MG63 (cell line): ENCODE measurements at places on chromosomes 3 and 15.
A peak's percentile ranks its signal among the peaks of the same experiment; 100 is the strongest.

DNA sequence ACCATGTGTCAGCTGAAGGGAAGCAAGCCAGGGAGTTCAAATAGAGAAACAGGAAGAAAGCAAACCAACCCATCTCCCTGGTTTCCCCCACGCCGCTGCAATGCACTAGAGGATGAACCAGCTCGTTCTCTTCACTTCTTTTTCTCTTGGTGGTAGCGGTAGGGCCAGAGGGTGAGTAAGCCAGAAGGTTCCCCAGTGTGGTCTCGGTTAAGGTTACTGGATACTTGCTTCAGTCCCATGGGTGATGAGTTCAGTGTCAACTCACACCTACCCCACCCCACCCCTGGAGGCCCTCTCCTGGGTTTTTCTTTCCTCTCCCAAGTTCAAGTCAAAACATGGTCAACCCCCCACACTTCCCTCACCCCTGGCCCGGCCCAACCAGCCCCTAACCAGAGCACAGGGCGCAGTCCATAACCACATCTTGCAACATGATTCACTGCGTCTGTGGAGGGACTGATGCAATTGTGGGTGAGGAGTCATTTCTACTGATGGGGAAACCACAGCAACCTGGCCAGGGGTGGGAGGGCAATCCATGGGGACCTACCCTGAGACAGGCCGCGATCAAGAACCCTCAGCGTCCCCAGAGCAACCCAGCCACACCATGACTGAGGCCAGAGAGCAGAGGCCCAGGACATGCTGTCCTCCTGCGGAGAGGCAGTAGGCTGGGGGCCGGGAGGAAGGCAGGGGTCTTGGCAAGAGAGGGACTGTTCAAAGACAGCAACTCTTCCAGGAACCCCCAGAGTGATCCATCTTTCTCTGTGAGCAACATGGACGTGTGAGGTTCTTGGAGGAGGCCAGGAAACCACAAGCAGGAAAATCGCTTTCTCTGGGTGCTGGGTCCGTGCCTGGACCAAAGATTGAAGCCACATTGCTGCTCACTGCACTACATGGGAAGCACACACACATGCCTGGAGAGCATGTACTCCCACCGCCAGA, 276.6 kb downstream of the UACA start:
- no peak for DNase-seq

DNA sequence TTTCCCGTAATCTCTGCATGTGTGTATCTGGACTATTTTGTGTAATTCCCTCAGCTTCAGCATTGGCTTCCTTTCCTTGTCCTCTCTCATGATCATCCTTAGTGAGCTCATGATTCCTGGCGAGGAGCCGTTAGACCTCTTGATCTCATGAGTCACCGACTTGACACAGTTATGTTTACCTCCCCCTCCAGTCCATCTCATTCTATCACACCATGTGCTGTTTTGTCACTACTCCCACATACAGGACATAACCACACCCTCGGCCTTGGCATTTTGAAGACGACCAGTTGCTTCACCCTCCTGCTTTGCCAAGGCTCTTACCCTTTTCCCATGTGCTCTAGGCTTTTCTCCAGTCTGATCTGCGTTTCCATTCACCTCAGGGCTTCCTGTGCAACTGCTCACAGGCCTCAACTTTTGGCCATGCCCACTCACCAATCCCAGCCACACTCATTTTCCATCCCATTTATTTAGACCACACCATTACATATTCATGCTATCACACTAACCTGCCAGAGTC, 41.5 kb downstream of the CP start:
- peak; percentile 97 for DNase-seq

DNA sequence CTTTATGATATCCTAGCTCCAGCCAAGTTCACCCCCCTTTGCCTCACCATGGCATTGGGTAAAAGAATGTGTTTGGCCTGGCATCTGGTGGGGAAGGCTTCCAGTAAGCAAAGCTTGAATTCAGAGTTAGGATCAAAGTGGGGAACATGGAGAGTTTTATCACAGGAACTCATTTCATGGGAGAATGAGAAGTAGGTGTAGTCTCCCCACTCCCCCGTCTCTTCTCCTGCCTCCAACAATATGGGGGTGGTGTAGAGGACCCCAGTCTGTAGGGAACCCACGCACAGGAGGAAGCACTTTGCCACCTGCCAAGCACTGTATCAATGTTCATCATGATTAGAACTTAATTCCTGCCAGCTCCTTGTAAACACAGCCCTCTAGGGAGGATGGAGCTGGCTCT, 200.5 kb downstream of the UACA start:
- DNase-seq, result no peak

- DNase-seq, result no peak
Observed at GRCh38 chr3:111303760-111304159, 232.1 kb downstream of the NECTIN3 start.

DNA sequence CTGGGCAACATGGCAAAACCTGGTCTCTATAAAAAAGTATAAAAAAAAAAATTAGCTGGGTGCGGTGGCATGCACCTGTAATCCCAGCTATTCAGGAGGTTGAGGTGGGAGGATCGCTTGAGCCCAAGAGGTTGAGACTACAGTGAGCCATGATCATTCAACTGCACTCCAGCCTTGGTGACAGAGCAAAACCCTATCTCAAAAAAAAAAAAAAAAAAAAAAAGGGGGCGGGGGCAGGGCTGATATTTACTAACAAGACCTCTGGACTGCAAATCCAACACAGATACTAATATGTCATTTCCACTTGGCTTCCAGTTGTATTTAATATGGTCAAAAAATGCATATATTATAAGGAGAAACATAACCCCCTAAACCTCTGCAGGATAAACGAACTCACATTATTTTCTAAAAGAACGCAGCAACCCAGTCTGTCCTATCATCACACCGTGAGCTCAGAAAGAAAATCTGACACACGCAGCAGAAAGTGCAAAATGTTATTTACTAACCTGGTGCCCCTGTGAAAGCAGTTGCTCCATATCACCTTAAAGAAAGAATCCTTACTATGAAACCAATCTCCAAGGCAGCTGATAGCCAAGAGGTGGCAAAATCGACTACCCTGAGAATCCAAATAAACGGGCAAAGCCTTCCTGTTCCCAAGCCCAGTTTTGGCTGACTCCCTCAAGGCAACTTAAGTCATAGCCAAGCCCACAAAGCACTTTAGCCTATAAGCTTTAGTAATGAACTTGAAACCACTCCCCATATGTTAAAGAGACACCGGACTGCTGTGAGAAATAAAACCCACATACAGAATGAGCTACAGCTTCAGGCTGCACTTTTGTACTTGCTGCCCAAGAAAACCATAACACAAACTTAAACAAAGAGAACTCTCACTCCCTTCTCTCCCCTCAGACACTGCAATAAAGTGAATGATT, 39.3 kb downstream of the PLD1 start:
- peak; percentile 67 for DNase-seq

GRCh38 chr15:100211855-100212850, 129.6 kb downstream of the ADAMTS17 start:
- no peak for DNase-seq
